ENCODE measurements at places on chromosomes 2 and 18.

- DNase-seq: no peak
These were observed 175.5 kb downstream of the OTX1 start for GRCh38 chr2:63225964-63226686.

DNA sequence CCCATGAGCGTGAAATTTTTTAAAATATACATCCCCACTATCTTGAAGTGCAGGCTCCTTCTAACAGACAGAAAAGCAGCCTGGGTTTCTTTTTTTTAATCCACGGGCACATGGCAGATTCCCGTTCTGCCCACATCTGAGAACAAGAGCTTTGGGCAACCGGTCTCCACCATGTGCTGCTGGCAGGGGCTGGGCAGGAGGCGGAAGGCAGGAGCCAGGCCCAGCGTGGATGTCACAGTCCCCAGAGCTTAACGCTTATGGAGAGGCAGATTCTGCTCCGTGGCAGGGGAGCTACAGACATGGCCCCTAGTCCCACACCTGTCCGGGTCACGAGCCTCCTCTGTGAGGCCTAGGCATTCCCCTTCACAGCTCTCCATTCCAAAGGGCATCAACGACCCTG is 503.0 kb upstream of the MYT1L start:
- DNase-seq: no peak

DNA sequence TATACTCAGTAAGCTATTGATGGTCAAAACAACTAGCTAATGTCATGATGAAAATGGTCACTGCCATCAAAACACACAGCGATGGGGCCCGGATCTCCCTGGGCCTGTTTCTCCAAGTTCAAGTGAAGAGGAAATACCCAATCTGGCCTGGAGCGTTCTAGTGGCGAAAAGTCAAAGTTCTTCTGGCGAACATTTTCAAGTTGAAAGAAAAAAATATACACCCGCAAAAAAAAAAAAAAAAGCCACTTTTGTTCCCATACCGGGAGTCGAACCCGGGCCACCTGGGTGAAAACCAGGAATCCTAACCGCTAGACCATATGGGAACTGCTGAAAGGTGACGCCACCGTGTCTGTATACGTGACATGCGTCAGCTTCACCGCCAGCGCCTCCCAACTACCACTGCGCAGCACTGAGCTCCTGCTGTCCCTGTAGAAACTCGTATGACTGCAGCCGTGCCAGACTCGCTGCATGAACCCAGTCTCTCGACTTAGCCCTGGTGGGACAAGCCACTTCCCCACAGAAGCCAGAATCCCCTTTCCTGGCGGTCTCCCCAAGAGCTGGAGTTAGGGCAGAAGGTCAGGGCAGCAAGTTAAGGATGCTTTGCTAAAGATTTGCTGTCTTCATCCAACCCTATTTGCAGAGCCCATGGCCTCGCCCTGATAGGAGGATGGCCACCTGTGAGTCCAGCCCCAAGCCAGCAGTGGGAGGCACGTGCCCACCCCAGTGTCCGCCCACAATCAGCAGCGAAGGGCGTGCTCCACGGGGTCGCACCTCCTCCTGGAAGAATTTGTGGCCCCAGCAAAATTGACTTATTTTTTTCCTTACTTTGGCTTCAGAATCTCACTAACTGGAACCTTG is 5.6 kb upstream of the IMP4 start:
- DNase-seq: no peak

GRCh38 chr2:64989982-64990614 is 899 bp downstream of the SLC1A4 start:
- DNase-seq: no peak

DNA sequence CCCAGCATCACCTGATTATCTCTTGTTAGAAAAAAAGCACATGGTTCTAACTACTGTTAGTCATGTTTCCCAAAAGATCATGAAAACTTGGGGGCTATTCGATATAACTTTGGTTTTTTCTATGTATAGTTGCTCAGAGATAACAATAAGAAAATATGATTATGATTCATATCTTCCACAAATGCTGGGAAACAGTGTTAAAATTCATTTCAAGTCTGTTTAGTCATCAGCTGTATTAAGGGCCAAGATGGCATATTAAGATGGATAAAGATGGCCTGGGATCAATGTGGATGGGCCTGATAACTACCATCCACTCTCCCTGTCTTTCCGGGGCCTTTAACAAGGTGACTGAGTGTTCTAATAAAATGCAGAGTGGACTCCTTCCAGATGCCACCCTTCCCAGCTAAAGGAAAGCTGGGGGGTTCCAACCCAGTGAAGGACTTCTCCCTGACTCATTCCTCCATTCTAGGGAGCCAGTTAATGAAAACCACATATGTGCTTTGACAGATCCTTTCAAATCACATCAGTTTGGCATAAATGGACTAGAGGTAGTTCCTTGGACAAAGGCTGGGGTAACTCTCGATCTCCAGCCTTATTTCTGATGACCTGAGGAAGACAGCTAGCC is 221.6 kb downstream of the VAPA start:
- no peak for DNase-seq

- DNase-seq: no peak
These were observed 53.1 kb upstream of the EFEMP1 start for GRCh38 chr2:55976681-55977080.

DNA sequence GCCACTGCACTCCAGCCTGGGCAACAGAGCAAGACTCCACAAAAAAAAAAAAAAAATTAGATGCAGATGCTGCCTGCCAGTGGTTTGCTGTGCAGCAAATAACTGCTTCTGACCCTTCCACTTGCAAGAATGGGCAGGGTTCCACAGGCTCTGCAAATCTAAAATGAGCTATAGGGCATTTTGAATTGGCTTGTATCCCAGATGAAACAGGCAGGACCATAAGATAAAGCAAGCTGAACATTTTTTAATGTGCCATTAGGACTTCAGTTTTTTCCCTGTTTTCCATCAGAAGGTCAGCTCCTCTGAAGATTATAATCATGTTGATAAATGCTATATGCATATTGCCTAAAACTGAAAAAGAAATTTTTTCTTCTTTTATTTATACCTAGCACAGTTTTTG is 15.7 kb upstream of the FZD7 start:
- DNase-seq: no peak

DNA sequence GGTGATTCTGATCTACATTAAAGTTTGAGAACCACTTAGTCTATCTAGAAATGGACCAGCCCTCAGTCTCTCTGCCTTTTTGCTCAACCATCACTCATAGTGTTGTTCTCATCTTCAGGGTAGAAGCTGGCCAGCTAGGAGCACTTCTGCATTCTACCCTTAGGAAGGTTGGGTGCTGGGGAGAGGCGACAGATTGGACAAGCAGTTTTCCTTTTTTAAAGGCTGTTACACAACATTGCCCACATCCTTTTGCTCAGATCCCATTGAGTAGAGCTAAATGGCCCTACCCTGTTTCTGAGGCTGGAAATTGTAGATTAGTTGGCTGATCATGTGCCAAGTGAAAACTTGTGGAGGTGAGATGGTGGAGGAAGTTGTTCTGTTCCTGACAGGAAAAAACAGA is 35.6 kb downstream of the OSBPL6 start:
- no peak for DNase-seq

DNA sequence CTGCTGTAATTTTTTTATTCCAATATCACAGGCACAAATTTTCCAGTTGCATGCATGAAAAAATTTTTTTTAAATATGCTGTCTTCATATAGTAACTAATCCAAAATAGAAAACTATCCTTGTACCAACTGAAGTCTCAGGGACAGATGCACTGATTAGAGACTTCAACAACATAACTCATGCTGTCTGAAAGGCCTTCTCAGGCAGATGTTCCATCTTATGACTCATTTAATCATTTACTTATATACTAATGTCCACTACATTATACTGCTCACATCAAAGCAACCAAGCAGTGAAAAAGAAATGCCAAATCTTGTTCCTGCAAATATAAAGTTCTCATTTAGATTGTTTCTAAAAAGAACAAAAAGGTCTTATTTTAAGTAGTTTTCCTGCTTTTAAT is 53.1 kb downstream of the OLA1 start:
- DNase-seq: no peak

DNA sequence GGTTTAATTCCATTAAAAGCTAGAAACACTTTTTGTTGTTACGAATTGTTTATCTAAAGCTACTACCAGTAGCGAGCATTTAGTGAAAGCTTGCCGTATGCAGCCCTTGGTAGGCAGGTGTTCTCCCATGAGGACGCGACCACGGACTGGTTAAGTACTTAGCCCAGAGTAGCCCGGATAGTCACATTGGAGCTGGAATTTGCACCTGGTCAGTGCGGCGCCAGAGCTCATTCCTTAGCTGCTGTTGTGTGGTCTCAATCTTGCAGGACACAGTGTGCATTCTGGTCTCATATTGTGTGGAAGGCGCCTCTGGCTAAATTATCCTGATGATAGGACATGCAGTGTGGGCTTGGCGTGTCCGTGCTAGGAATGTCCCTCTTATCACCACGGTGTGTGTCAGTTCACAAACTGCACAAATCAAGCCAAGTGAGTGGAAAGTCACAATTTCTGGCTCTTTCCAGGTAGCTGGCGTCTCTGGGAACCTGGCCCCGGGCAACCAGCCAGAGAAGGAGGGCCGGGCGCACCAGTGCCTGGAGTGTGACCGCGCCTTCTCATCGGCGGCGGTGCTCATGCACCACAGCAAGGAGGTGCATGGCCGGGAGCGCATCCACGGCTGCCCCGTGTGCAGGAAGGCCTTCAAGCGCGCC is 133.3 kb downstream of the ZNF236 start:
- no peak for DNase-seq

DNA sequence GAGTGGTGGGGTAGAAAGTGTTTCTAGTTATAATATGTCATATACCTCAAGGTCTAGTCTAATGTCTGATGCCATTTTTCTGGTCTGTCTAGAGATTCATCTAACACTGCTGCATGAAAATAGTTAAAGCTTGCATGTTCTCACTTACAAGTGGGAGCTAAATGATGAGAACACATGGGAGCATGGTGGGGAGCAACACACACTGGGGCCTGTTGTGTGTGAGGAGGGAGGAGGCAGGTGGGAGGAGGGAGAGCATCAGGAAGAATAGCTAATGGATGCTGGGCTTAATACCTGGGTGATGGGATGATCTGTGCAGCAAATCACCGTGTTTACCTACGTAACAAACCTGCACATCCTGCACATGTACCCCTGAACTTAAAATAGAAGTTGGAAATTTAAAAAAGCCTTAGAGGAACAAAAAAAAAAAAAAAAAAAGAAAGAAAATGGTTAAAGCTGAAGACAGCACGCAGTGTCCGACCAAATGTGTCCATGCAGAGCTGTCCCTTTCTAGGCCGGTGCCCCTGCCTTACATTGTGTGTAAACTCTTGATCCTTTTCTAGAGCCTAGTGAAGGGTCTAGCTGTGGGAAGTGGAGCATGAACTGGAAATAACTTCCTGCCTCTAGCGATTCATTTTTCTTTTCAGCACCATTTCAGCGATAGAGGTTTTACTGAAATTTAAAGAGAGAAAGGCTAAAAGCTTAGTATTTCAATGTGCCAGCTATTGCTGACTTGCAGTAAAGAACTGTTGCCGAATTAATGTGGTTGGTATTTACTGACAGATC is 94.0 kb downstream of the FMNL2 start:
- no peak for DNase-seq

DNA sequence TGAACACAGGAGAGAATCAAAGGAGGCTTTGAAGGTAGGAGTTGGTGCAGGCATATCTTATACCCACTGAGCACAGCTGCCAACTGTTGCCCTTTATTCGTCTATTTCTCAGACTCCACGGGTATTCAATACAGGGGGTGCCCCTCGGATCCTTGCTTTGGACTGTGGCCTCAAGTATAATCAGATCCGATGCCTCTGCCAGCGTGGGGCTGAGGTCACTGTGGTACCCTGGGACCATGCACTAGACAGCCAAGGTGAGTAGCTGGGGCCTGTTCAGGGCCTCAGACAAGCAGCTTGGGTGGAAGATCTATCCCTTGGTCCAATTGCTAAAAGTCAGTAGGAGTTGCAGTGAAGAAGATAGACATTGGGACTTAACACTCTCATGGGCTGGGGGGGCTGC is 5.2 kb downstream of the CAD start:
- no peak for DNase-seq

DNA sequence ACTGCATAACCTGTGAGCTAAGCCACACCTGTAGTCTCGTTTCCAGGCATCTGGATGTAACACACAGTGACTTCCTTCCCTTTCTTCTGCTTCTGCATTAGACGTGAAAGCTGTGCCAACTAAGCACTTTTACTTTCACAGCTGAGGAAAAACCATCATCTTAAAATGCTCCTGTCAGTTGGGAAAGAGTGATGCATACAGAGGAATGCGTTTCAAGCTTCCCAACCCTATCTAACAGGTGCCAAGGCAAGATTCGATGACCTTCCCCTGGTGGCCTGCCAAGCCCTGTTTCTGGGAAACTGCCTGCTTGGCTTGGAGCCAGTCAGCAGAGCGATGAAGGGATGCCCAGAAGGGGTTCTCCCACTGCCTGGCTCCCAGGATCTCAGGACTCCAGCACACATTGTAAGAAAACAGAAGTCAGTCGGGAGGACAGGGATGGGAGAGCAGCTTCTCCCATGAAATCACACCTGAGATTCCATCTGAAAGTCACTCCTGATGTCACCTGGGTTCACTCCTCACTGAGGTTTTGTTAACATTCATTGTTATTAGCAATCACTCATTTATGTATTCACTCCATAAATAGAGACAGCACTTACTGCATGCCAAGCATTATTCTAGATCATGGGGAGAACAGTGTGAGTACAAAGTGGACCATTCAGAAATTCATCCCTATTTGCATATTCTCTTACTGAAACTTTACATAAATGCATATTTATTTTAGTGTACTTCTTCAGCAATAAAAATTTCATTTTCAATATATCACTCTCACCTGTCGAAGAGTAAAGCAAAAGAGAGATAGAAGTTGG is 64.1 kb downstream of the DTNA start:
- DNase-seq: peak; percentile 17

- no peak for DNase-seq
These were observed 533.1 kb upstream of the CHAC2 start for GRCh38 chr2:53234548-53234903.

DNA sequence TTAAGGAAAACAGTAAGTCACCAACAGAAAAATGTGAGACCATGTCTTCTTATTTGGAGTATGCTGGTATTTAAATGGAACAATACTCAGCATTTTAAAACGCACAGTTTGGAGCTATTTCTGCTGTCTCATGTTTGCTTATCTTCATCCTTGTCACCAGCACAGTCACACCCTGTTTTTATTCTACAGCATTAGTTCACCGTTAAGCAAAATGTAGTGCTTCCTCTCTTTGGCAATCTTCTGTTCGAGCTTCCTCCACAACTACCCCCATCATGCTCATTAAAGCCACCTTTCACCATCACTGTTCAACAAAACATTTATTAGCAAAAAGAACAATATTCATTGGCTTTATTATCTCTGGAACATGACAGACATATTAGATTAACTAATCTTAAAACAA is 64.0 kb downstream of the SLC40A1 start:
- no peak for DNase-seq

- no peak for DNase-seq
These were observed 80.6 kb upstream of the LYPD1 start for GRCh38 chr2:132750606-132751005.

- DNase-seq: no peak
These were observed 122.9 kb upstream of the ACVR1C start for GRCh38 chr2:157751462-157752058.

- no peak for DNase-seq
These were observed 8.4 kb downstream of the NCAPH start for GRCh38 chr2:96344011-96344410.
